Activated CD8-positive, alpha-beta T cell treated with anti-CD3 and anti-CD28 coated beads, Interleukin-2, amount 10 ng/mL, durations not matched to agents 7 days and 5 days (primary cell): ENCODE measurements at places on chromosomes 7 and 10. TPM values are rescaled to one million over a fixed set of nuclear protein-coding genes. Genes with fewer than 3 reads are reported as not detected.
A peak's percentile ranks its signal among the peaks of the same experiment; 100 is the strongest.

DNA sequence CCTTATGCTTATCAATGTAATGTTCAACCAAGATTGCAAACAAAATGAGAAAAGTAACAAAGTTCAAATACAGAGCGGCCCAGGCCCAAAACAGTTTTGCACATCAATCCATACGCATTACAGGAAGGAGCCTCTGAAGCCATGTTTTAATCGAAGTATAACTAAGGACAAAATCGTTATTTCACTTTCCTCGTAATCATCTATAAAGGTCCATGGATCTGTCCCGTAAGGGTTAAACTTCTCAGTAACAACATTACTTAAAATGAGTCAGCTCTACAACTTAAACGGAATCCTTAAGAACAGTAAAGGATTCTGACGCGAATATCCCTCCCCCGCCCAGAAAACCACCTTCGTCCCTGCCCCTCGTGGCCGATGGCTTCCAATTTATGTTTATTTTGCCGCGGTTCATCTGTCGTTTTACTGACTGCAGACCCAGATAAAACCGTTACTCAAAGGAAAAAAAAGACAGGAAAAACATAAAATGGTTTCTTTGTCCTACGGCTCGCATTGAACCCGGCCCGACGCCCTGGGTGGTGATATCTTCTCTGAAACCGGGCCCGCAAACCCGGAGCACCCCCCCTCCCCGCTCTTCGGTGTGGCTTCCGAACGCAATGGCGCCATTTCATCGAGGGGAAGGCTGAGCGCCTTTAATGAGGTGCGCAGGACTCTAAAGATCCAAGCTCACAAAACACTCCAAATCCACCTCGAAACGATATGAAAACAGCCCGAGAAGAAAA, 1.1 kb downstream of the HNRNPA2B1 start:
- peak overlapping the region; percentile 100 for H3K27ac ChIP-seq
- peaks cover 33% of the 10 kb centered on the region for H3K4me1 ChIP-seq
- H3K27me3 ChIP-seq, result no peaks in the 10 kb centered on the region
- H3K4me3 ChIP-seq, result peak overlapping the region; percentile 100
- H3K36me3 ChIP-seq, result peaks cover 82% of the 10 kb centered on the region

FAM237B gene
- total RNA-seq, result not detected

GRCh38 chr10:79374312-79375191, 27.3 kb downstream of the PPIF start:
- peaks cover 4% of the 10 kb centered on the region for H3K4me1 ChIP-seq
- no peaks in the 10 kb centered on the region for H3K36me3 ChIP-seq
- no peak overlapping the region for H3K4me3 ChIP-seq
- H3K27me3 ChIP-seq, result peaks cover 11% of the 10 kb centered on the region
- peak; percentile 80 for DNase-seq

DNA sequence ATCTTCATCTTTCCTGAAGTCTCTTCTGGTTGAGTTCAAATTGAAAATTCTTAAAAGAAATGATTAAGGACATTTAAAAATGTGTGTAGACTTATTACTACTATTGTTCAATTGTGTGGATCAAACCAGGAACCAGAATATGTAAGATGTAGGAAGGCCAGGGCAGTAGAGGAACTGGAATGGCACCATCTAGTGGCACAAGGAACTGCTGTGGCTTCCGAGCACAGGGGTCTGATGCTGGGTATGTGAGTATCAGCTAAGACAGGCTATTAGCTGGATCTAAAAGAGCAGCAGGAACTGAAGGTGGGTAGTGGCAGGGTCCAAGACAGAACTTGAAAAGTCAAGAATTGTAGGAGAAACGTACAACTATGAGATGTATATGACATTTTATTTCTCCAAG, 247.3 kb downstream of the SEMA3A start:
- no peak for DNase-seq
- peaks cover 2% of the 10 kb centered on the region for H3K27me3 ChIP-seq
- no peaks in the 10 kb centered on the region for H3K36me3 ChIP-seq
- no peaks in the 10 kb centered on the region for H3K4me1 ChIP-seq
- H3K27ac ChIP-seq, result no peak overlapping the region

- no peak for DNase-seq
- H3K27ac ChIP-seq, result no peak overlapping the region
- peaks cover under 1% of the 10 kb centered on the region for H3K4me1 ChIP-seq
- H3K4me3 ChIP-seq, result no peak overlapping the region
- H3K27me3 ChIP-seq, result peaks cover 7% of the 10 kb centered on the region
Observed at GRCh38 chr10:117647306-117647705, 104.8 kb downstream of the EMX2 start.

GRCh38 chr10:112912410-112912928, 37.6 kb upstream of the TCF7L2 start:
- no peaks in the 10 kb centered on the region for H3K4me1 ChIP-seq
- H3K27me3 ChIP-seq, result no peaks in the 10 kb centered on the region
- H3K27ac ChIP-seq, result no peak overlapping the region
- DNase-seq, result no peak
- no peaks in the 10 kb centered on the region for H3K36me3 ChIP-seq
- H3K4me3 ChIP-seq, result no peak overlapping the region
